NK-92 treated with Interleukin-12 subunit alpha and Interleukin-12 subunit beta, amount 100 ng/mL, for 24 hours (cell line): ENCODE measurements at places on chromosomes 4 and X.

DNA sequence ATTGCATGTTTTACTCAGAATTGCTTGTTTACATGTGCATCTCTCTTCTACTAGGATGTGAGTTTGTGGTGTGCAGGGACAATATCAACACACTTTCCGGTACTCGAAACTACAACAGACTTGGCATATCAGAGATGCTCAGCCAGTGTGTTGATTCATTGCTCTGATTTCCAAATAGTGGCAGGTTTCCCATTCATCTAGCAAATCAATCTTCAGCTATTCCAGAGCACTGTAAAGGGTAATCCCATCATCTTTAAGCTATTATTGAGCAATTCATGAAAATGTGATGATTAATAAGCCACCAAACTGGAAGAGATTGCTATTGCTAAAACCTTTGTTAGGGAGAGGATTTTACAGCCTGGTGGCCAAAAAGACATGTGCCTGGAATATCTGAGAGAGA is 574.2 kb upstream of the CPEB2 start:
- DNase-seq = no peak

DNA sequence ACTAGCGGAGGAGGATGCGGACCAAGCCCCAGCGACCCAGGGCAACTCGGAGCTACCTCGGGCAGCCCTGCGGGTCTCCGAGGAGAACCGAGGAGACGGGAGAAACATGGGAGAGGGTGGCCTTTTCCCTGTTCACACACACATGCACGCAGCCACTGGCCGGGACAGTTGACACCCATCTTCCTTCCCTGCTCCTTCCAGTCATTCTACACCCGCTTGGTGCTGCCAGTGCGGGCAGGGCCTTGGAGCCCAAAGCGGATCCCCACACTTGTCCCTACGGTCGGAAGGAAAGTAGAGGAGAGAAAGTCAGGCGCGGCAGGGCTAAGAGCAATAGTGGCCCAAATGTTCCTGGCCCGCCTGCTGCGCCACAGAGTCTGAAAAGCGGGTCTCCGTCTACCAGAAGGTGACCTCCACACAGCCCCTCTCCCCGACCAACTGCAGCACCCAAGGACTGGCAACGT is 1.1 kb upstream of the PPP3CA start:
- DNase-seq = no peak

DNA sequence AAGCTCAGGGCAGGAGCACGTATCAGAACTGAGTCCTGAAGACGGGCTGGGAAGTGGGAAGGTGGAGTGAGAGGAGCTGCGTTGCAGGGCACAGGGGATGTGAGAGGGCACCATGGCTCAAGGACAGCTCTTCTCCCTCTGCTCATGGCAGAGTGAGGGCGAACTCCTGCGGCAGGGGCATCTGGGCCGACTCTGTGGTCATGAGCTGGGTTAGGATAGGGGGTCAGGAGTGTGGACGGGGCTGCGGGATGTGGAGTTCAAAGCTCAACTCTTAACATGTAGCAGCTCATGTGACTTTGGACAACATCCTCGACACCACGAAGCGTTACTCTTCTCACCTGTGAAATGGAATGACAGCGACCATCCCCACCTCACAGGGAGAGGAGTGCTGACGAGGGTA is 19.4 kb upstream of the SORCS2 start:
- no peak for DNase-seq

DNA sequence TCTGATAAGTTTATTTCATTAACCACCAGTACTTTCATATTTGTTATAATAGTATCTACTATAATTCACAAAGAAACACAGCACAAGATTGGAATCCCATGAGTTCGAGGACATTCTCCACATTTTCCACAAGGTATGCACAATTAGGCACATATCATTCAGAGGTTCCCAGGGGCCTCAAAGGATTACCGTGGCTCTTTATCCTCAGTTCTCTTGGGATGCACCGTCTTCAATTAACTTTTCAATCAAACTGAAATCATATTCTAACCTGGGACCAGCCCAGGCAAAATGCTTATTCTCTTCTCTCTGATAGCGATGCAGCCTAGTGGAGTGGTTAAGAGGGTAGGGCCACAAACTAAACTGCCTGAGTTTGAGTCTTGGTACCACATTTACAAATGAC is 242.6 kb upstream of the RASGEF1B start:
- no peak for DNase-seq

- no peak for DNase-seq
Measured at GRCh38 chrX:71514367-71515037, 18.4 kb upstream of the OGT start.

GRCh38 chrX:123475068-123475724 is 257.7 kb downstream of the THOC2 start:
- no peak for DNase-seq

DNA sequence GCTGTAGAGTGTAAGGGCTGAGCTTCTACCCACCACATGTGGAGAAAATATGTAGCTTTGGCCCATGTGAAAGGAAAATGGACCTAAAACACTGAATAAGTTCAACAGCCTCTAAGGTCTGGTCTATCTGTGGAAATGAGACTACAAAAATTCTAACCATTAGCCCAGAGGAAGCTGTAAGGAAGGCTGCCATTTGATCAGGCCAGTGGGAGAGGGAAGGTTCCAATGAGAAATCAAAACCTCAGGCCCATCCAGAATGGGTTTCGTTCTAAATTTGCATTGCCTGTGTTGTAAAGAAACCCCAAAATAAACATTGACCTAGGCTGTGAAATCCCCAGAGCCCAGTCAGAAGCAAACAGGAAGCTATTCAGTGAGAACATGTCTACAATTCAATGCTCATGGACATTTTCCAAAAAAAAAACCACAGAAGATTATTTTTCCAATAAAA is 320.4 kb upstream of the SLC7A11 start:
- DNase-seq = no peak
